ENCODE measurements at places on chromosomes 1 and 21. TPM values are rescaled to one million over a fixed set of nuclear protein-coding genes. Genes with fewer than 3 reads are reported as not detected.

- no peak for DNase-seq
These were observed 6.7 kb upstream of the IRF2BP2 start for GRCh38 chr1:234616644-234617043.

GRCh38 chr1:33045246-33045645, 8.6 kb upstream of the AK2 start:
- DNase-seq, result no peak

UBXN11 gene
- 4.5 TPM for total RNA-seq

PIGK gene
- total RNA-seq, result 33.9 TPM

CACNA1E gene
- total RNA-seq, result 0.03 TPM

MCL1 gene
- 264 TPM for total RNA-seq

NR1I3 gene
- total RNA-seq, result not detected

DNA sequence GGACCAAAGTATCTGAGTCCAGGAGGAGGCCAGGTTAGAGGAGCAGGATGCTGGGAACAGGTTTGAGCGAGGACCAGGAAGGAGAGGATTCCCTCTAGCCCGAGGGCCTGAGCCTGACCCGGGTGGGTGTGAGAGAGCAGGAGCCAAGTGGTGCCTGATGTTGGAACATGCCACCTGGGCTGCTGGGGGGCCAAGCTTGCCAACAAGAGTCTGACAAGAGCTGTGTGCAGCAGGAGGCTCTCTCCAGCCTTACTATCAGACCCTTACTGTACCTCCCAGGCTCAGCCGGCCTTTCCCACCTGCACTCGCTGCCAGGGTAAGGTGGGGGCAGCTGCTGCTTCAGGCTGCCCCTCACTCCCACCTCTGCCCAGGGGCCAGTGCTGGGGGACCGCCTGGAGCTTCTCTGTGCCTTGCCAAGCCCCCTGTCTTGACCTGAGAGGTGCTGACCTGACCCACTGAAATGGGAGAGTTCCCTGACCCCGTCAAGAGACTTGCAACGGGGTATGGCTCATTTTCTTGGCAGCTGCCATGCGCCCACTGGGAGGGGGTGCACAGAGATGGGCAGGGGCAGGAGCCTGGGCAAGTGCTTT, 159.6 kb upstream of the VAMP3 start:
- no peak for DNase-seq

- DNase-seq, result no peak
These were observed 29.3 kb upstream of the DNAJC11 start for GRCh38 chr1:6730880-6731279.

- DNase-seq, result no peak
These were observed 3.1 kb upstream of the GJC2 start for GRCh38 chr1:228146417-228147150.

BCAN gene
- total RNA-seq, result not detected

DNA sequence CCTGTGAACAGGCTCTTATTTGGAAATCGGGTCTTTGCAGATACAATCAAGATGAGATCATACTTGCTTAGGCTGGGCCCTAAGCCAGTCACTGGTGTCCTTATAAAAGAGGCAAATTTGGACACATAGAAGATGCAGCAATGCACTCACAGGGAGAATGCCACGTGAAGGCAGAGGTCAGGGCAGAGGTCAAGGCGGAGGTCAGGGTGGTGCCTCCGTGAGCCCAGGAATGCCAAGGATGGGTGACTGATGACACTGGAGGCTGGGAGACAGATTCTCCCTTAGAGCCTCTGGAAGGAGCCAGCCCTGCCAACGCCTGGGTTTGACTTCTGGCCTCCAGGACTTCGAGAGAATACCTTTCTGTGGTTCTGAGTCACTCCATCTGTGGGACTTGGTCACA, 22.8 kb upstream of the C1orf174 start:
- DNase-seq, result no peak
